ENCODE measurements at places on chromosomes 7 and 10.

GRCh38 chr10:30438021-30438850, 4.3 kb downstream of the MAP3K8 start:
- no peak for DNase-seq

- DNase-seq, result no peak
Measured at GRCh38 chr10:74011017-74011416, 13.1 kb downstream of the VCL start.

- DNase-seq, result no peak
Measured at GRCh38 chr7:14606101-14606500, 296.4 kb downstream of the DGKB start.

DNA sequence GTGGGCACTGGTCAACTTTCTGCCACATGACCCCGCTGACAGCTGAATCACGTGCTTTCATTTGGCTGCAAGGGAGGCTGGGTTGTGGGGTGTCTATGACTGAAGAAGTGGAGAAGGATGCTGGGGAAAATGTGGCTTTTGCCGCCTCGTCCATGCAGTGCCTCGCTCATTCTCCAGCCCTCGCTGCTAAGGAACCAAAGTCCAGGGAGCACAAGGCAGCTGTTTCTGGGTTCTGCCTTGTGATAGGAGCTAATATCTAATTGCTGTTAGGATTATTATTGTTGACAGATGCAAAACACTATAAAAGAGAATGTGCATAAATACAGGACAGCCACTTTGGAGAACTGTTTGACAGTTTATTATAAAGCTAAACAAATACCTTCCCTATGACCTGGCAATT, 4.9 kb upstream of the CAMK2B start:
- DNase-seq, result no peak

- DNase-seq, result no peak
Measured at GRCh38 chr7:13236026-13236425, 548.6 kb downstream of the ARL4A start.

- DNase-seq, result no peak
Measured at GRCh38 chr7:139901901-139902300, 72.8 kb downstream of the TBXAS1 start.

- DNase-seq, result no peak
Measured at GRCh38 chr7:133827707-133828623, 299.2 kb upstream of the LRGUK start.

DNA sequence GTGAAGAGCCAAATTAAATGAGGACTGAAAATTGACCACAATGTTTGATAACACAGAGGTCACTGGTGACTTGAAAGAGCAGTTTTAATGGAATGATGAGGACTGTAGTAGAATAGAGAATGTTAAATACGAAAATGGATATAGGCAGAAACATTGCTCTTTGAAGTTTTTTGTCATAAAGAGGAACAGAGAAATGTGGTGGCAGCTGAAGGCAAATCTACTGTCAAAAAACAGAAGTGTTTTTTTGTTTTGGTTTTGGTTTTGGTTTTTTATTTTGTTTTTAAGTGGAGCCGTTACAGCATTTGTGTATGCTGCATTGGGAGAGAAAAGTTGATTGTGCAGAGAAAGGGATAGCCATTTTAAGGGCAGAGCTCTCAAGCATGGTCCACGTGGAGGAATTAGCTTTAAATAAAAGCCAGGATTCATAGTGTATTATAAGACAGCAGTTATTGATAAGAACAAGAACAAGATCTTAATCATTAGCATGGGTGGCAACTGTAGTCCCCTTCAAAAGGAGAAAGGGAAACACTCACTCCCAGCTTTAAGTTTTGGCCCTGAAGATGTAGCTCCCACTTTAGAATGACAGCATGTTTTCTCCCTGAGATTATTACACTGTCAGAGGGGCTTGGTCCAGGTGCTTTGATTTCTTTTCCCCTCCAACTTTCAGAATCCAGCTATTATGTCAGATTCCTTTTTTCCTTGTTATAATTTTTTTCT, 156.7 kb upstream of the BET1 start:
- DNase-seq, result no peak

DNA sequence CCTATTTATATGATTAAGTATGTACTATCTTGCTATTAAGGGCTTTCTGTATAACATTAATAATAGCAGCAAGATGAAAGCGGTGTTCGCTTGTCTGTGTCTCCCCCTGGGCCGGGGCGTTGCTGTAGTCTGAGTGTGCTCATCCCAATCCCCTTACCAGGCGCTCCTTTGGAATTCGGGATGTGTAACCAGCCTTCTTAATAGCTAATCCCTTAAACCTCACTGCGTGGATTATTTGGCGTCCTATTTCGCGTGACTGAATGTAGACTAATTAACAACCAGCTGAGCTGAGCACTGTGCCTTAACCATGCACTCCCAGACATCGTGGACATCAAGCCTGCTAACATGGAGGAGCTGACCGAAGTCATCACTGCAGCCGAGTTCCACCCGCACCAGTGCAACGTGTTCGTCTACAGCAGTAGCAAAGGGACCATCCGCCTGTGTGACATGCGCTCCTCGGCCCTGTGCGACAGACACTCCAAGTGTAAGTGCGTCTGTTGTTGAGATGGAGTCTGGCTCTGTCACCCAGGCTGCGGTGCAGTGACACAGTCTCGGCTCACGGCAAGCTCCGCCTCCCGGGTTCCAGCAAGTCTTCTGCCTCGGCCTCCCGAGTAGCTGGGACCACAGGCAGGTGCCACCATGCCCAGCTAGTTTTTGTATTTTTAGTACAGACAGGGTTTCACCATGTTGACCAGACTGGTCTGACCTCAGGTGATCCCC, 36.6 kb downstream of the BNIP3 start:
- no peak for DNase-seq

GRCh38 chr10:45505311-45505710, 131.3 kb downstream of the ALOX5 start:
- no peak for DNase-seq

- peak; percentile 14 for DNase-seq
Measured at GRCh38 chr10:128064108-128064969, 61.9 kb downstream of the MKI67 start.

GRCh38 chr7:120856621-120857352, 1.2 kb downstream of the TSPAN12 start:
- peak; percentile 39 for DNase-seq

- DNase-seq, result no peak
Measured at GRCh38 chr7:95433952-95434556, 774 bp downstream of the PON2 start.

DNA sequence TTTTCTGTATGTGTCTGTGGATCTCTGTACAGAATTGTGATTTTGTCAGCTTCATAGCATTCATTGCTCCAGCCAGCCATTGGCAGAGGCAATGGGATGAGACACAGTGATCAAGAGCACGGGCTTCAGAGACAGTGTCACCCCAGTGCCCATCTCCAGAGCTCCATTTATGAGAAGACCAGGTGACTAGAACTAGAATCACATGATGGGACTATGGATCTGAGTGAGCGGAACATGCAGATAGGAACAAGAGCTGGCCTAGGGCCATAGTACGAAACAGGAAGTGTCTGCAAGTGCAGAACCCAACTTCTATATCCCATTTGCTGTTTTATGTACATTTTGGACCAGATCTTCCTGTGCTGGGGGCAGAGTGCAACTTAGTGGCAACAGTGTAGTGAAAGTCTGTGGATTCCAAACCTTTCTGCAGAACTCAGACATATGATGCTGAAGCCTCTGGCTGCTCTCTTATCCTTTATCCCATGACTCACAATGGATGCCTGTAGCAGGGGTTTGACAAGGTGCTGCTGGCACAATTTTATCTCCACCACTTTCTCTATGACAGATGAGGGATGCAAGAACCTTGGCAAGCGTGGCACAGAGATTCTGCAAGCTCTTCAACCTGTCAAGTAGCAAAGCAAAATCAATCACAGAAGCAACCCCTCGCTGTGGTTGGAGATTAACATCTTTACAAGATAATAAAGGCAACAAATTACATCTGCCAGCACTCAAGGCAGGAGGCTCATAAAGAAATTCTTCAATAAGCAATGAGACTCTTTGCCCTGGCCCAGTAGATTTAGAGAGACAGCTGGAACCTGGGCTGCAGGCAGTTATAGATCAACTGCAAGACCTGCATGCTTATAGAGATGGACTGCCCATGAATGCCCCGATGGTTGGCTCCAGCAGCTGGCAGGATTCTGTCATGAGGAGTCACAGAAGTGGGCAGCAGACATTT, 681.3 kb downstream of the TNS3 start:
- DNase-seq, result peak; percentile 15

DNA sequence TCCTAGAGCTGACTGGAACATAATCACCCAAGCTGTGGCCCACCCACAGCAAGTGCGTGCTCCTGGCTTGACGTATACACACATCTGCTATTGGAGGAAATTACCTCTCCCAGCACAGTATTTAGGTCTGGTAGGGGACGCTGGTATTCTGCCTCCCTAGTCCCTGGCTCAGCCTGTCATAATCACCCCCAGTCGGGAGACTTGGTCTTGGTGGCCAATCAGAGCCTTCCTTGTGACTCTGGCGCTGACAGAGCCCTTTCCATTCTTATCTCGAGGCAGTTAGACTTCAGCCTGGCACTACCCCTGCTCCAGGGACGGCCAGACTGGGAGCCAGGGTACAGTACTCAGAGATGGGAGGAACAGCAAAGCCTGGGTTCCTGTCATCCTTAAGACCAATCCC, 14.3 kb upstream of the PRKAG2 start:
- no peak for DNase-seq

GRCh38 chr7:371119-371778, 81.3 kb downstream of the FOXL3 start:
- DNase-seq, result no peak

DNA sequence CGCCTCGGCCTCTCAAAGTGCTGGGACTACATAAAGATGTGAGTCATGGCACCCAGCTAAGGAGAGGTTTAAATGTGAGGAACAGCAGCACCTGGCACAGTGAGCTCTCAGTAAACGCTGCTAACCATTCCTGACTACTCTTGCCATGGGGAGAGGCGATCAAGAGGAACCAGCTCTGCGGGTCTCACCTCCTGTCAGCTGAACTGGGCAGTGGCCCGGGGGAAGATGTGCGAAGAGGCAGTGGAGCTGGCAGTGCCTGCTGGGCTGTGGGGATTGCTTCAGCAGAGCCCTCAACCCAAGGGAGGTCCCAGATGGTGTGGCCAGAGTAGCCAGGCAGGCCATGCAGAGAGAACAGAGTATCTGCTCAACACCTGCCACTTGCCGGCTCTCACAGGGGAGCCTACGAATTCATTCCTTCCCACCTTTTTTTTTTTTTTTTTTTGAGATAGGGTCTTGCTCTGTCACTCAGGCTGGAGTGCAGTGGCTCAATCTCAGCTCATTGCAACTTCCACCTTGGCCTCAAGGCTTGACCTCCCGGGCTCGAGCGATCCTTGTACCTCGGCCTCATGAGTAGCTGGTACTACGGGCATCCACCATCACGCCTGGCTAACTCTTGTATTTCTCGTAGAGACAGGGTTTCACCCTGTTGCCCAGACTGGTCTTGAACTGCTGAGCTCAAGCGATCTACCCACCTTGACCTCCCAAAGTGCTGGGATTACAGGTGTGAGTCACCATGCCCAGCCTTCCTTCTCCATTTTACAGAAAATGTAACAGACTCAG, 6.8 kb downstream of the POLM start:
- DNase-seq, result no peak

DNA sequence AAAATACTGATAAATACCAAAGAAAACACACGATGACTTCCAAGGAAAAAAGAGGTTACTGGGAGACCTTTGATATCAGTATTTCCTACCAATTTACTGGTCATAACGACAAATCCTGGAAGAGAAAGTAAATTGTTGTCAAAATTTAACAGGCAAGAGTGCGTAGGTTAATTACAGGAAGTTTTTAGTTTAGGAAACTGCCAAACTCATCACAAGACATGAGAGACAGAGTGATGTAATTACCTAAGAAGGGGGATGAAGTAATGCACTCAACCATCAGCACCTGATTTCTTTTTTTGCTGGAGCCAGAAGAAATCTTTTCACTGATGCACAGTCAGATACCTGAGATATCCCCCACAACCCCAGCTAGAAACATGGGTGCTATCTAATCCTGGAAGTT, 16.8 kb downstream of the MACC1 start:
- DNase-seq, result no peak

- no peak for DNase-seq
Measured at GRCh38 chr10:21495002-21495751, 30.3 kb downstream of the SKIDA1 start.

- DNase-seq, result no peak
Measured at GRCh38 chr7:50147951-50148808, 55.1 kb upstream of the ZPBP start.

GRCh38 chr10:98423691-98424120, 8.7 kb upstream of the PYROXD2 start:
- DNase-seq, result peak; percentile 58

DNA sequence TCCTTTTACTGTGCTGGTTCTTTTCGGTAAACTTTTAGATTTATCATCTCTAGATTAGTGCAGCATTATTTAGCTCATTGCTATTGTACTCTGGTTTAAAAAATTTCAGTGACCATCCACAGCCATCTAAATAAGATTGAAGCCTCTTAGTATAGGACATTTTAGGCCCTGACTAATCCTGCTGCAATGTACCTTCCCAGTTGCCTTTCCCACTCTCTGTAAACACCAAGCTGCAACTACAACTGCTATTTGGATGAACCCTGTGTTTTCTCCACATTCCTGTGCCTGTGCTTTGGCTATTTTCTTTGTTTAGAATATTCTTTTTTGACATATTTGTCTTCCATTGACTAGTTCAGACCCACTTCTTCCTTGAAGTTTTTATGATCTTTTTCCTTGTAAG, 314.6 kb downstream of the AUTS2 start:
- no peak for DNase-seq

GRCh38 chr10:3292636-3293035, 120.1 kb upstream of the PITRM1 start:
- no peak for DNase-seq

DNA sequence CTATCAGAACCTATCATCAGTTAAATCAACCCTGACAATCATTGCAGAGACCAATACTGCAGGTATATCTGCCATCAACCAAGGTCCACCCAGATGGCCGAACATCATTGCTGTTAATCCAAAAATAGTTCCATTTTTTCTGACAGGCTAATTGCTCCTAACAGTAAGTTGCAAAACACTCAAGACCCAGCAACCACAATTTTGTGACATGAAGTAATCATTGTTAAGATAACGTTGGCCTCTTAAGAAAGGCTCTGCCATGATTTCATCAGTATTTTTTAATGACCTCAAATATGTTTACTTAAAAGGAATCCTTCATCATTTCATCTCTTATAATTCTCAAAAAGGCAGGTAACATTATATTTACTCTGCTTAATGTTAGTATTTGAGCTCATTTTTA, 553.4 kb upstream of the POM121L12 start:
- DNase-seq, result no peak

DNA sequence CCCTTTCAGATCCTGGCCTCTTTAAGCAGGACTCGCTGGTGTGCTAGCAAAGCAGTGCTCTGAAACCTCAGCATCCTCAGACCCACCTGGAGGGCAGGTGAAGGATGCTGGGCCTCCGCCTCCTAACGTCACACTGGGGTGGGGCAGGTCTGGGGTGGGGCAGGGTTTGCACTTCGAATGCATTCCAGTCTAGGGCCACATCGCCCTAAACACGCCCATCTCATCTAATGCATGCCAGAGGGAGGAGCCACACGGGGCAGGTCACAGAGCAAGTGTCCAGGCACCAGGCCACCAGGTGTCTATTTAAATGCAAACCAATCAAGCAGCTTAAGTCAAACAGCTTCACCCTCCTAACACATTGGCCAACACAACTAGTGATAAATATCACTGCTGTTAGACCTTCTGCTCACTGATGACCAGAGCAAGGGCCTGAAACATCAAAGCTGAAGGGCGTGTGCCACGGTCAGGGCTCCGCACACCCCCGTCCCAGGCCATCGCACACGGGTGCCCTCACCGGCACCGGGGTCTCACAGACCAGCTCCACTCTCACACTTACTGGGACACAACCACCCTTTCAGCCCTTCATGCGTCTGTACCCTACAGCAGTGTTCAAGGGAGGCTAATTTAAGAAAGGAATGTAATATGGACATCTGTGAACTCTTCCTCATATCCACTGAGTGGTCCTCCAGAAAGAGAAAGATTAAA, 47.1 kb downstream of the DIP2C start:
- DNase-seq, result no peak
